ENCODE measurements at places on chromosomes 13 and 19. TPM values are rescaled to one million over a fixed set of nuclear protein-coding genes. Genes with fewer than 3 reads are reported as not detected.

- no peaks in the 10 kb centered on the region for H3K36me3 ChIP-seq
- peaks cover 26% of the 10 kb centered on the region for H3K4me1 ChIP-seq
- H3K4me3 ChIP-seq: no peak overlapping the region
- H3K27ac ChIP-seq: peak overlapping the region; percentile 7
- DNase-seq: no peak
Observed at GRCh38 chr13:20828539-20829364, 55.0 kb upstream of the EEF1AKMT1 start.

GRCh38 chr13:69912630-69913029, 195.0 kb upstream of the ATXN8OS start:
- peaks cover 2% of the 10 kb centered on the region for H3K36me3 ChIP-seq
- H3K27ac ChIP-seq: no peak overlapping the region
- no peaks in the 10 kb centered on the region for H3K4me1 ChIP-seq
- DNase-seq: no peak
- H3K4me3 ChIP-seq: no peak overlapping the region

GRCh38 chr19:17309198-17309964, at the start of gene DDA1:
Gene DDA1 (plus strand): TSS chr19:17309563. CDS start chr19:17309655, 92 bp downstream.
- peak; percentile 98 for DNase-seq
- peaks cover 31% of the 10 kb centered on the region for H3K4me1 ChIP-seq
- H3K27ac ChIP-seq: peak within 1 kb of the TSS; percentile 94
- peaks cover 7% of the 10 kb centered on the region for H3K36me3 ChIP-seq
- peak within 1 kb of the TSS; percentile 97 for H3K4me3 ChIP-seq

TNNI3 gene
- total RNA-seq: 8.9 TPM

DNA sequence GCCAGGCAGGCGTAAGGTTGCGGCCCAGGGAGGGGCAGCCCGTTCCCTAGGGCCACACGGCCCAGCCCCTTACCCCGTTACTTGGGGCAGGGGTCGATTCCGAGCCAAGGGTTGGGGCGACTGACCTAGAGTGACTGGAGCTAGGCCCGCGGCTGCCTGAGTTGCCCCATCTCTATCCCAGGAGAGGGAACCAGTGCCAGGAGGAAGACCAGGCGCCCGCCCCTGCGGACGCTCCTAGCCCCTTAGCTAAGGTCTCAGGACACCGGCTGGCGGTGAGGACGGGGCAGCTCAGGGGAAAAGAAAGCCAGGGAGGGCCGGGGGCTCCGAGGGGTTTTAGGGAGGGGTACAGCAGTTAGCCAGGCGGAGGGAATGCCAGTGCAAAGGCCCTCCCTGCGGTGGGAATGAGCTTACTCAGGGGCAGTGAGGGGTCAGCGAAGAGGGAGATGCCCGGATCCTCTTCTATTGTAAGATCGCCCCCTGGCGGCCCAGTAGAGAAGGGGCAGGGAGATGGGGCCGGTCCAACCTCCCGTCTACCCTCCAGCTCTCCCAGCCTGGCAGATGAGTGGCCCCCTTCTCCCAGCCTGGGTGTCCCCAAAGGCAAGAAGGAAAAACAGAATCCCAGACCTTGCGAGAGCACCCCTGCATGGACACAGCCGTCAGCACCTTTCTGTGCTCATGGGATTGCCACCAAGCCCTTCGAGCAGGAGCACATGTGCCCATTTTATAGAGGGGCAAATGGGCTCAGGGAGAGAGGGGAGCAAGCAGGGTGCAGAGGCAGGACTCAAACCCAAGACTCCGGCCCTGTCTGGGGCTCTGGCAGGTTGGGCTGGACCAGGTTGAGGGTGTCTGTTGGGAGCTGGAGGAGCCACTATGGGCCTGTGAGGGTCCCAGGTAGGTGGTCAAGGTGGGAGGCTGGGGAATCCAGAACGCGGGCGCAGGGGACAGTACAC, 16.3 kb downstream of the CILP2 start:
- DNase-seq: no peak
- no peak overlapping the region for H3K4me3 ChIP-seq
- H3K36me3 ChIP-seq: no peaks in the 10 kb centered on the region
- no peaks in the 10 kb centered on the region for H3K27me3 ChIP-seq
- H3K4me1 ChIP-seq: peaks cover 15% of the 10 kb centered on the region

GRCh38 chr19:49552749-49553148, 24.9 kb downstream of the RCN3 start:
- no peak for DNase-seq
- no peaks in the 10 kb centered on the region for H3K4me1 ChIP-seq
- peak overlapping the region; percentile 16 for H3K27ac ChIP-seq
- no peaks in the 10 kb centered on the region for H3K27me3 ChIP-seq
- peaks cover 24% of the 10 kb centered on the region for H3K36me3 ChIP-seq
- H3K4me3 ChIP-seq: no peak overlapping the region

- no peaks in the 10 kb centered on the region for H3K4me1 ChIP-seq
- DNase-seq: no peak
- no peaks in the 10 kb centered on the region for H3K36me3 ChIP-seq
- no peaks in the 10 kb centered on the region for H3K27me3 ChIP-seq
Observed at GRCh38 chr13:86765462-86765861, 905.7 kb upstream of the SLITRK5 start.

DNA sequence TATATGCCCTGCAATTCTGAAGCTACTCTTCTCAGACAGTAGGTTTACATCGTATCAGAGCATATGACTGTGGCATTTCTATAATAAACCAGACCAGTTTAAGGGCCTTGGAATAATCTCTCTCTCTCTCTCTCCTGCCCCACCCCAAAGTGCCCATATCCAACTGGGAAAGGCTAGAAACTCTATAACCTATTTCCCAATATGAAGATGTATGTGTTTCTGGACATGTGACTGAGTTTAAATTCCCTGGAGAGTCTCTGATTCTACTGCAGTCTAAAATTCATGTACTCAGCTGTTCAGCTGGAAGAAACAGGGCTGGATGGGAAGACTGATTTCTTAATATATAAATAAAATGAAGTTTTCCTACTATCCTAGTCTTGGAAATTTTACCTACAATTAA, 91.9 kb upstream of the MBNL2 start:
- no peak overlapping the region for H3K27ac ChIP-seq
- no peaks in the 10 kb centered on the region for H3K36me3 ChIP-seq
- H3K27me3 ChIP-seq: no peaks in the 10 kb centered on the region
- peaks cover 44% of the 10 kb centered on the region for H3K4me1 ChIP-seq
- no peak for DNase-seq

DNA sequence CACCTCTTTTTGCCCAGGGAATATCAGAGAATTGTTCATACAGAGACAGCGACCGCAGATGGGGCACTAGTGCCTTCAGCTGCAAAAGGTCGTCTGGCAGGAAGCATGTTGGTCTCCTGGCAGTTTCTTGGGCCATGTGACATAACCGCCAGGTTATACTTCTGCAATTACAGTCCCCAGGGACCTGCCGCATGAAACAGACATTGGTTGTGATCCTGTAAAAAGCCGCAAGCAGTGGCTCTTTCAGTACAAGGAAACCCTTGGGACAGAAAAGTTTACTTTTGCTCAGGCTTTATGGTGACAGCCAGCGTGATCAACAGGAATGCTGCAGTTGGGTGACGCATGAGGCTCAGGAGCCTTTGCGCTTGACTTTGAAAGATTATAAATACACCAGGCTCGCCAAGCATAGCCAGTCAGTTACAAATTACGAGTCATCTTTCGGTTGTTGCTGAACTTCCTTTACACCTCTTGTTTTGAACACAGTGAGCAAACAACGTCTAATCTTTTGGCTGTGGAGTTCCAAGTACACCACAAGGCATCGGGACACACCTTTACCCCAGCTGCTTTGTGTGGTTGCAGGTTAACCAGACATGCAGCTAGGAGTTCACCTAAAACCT, 50.5 kb upstream of the UBE2L5 start:
- no peak overlapping the region for H3K27ac ChIP-seq
- no peaks in the 10 kb centered on the region for H3K27me3 ChIP-seq
- H3K36me3 ChIP-seq: no peaks in the 10 kb centered on the region
- H3K4me3 ChIP-seq: no peak overlapping the region
- no peak for DNase-seq

- peaks cover 8% of the 10 kb centered on the region for H3K4me1 ChIP-seq
- no peak for DNase-seq
- peaks cover 1% of the 10 kb centered on the region for H3K27me3 ChIP-seq
- no peak overlapping the region for H3K4me3 ChIP-seq
- H3K27ac ChIP-seq: no peak overlapping the region
Observed at GRCh38 chr19:16274447-16274846, 50.2 kb upstream of the KLF2 start.

DNA sequence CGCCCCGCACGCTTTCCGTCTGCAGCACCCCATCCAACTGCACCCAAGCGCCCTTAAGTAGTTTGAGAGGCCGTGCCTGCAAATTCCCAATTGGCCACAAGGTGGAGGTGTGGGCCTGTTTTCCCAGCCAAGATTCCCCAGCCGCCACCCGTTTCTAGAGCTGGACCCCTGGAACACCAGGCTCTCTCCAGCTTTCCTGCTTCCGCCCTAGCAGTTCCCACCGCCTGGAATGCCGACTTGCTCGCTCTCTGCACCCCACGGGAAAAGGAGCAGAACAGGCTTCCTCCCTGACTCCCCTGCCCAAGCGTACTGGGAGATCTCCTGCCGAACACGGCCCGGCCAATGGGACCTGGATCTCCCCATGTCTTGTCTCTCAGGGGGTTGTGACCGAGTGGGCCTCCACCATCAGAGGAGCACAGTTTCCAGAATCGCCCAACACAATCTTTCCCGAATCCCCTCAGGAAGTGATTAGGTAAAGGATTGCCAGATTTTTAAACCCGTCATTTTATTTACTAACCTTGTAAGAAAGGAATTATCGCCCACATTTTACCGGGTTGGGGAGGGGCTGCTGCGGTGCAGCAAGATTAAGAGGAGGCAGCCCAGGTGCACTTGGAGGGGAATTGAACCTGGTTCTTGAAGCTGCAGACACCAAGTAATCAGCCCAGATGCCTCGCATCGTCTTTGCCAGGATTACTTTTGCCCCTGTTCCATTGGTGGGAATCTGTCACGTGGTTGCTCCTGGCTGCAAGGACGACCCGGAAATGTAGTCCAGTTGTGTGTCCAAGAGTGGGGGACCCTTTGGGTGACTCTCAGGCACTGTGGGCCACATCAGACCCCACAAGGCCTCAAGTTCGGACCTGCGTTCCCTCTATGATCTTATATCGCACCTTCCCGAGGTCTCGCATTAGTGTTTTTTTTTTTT, 3.5 kb upstream of the NAPSA start:
- H3K27ac ChIP-seq: peak overlapping the region; percentile 96
- no peaks in the 10 kb centered on the region for H3K36me3 ChIP-seq
- H3K4me1 ChIP-seq: peaks cover 12% of the 10 kb centered on the region
- H3K4me3 ChIP-seq: peak overlapping the region; percentile 93
- DNase-seq: peak; percentile 56
- H3K27me3 ChIP-seq: no peaks in the 10 kb centered on the region

MAMSTR gene
- total RNA-seq: 6.5 TPM

OCEL1 gene
- total RNA-seq: 16.2 TPM

LMTK3 gene
- 20.4 TPM for total RNA-seq

DNA sequence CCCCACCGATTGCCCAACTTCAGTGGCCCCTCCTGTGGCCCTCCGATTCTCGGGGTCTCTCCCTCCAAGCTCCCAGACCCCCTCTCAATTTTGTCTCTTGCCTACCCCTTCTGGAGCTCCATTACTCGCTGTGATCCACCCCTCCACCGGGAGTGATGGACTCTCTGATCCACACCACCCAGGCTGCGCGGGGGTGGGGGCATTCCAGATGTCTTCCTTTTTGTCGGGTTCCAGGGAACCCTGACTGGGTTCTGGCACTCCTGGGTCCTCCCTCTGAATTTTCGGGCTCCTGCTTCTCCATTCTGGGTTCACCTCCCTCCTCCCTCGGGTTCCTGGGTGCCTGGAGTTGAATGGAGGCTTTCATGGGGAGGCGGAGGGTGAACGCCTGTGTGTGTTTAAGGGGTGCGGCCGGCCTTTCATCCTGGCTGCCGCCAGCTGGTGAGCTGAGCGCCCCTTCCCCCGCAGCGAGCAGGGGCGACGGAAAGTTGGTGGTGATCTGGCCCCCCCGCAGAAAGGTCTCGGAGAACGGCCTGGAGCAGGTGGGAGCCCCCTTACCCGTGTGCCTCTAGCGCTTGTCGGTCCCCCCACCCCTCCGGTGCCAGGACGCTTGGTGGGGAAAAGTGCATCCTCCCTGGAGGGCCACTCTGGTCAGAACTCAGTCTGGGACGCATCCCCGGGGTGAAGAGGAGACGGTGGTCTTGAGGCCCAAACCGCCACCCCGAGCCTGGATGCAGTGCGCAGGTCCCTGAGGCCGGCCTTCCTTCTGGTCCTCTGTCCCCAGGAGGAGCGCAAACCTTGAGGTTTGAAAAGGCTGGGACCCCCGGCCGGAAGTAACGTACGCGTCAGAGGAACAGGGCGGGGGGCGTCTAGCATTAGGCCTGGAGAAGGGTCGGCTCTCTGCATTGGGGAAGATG, 1.6 kb downstream of the MISP3 start:
- H3K4me1 ChIP-seq: peaks cover 22% of the 10 kb centered on the region
- peak overlapping the region; percentile 92 for H3K27ac ChIP-seq

PRSS57 gene
- not detected for total RNA-seq

APBA3 gene
- total RNA-seq: 22.1 TPM

HMGB1 gene
- 465 TPM for total RNA-seq

ZNF69 gene
- total RNA-seq: 25.1 TPM

- no peak overlapping the region for H3K4me3 ChIP-seq
- no peak for DNase-seq
- no peaks in the 10 kb centered on the region for H3K4me1 ChIP-seq
- peaks cover 6% of the 10 kb centered on the region for H3K36me3 ChIP-seq
- no peak overlapping the region for H3K27ac ChIP-seq
Observed at GRCh38 chr19:55196803-55197202, 12.5 kb downstream of the PTPRH start.

GRCh38 chr19:45615795-45616703, 14.0 kb upstream of the GPR4 start:
- H3K36me3 ChIP-seq: peaks cover 27% of the 10 kb centered on the region
- DNase-seq: peak; percentile 85
- H3K27ac ChIP-seq: peak overlapping the region; percentile 93
- H3K4me1 ChIP-seq: no peaks in the 10 kb centered on the region

ABCA7 gene
- 22.5 TPM for total RNA-seq

DNA sequence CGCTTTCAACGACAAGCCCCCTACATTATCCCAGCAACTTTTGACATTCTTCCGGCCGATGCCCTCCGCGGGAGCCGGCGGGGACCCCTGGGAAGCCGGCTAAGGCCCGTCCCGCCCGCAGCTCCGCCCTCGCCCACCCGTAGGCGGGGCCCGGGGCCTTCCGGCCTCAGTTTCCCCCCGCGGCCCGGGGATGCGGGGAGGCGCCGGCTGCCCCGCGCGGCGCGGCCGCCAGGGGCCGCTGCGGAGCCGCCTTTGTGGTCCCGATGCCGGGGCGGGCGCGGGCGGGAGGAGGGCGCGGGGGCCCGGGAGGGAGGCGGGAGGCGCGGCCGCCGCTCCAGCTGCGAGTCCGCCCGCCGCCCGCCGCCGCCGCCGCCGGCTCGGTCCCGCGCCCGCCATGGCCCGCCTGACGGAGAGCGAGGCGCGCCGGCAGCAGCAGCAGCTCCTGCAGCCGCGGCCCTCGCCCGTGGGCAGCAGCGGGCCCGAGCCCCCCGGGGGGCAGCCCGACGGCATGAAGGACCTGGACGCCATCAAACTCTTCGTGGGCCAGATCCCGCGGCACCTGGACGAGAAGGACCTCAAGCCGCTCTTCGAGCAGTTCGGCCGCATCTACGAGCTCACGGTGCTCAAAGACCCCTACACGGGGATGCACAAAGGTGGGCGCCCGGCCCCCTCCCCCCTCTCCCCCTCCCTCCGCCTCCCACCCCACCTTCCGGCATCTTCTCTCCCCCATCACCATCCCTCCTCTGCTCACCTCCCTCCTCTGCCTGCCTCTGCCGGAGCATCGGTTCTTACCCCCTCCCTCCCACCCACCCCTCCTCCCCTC, at the start of gene CELF5:
TSS of gene CELF5 (plus strand) at position 316 of the 823 bp plus-strand sequence. CDS start at position 395, 79 bp downstream.
- H3K4me3 ChIP-seq: peak within 1 kb of the TSS; percentile 51
- DNase-seq: peak; percentile 56
- peaks cover 50% of the 10 kb centered on the region for H3K27me3 ChIP-seq

- peaks cover 3% of the 10 kb centered on the region for H3K4me1 ChIP-seq
- H3K27me3 ChIP-seq: peaks cover 31% of the 10 kb centered on the region
- H3K36me3 ChIP-seq: no peaks in the 10 kb centered on the region
- H3K4me3 ChIP-seq: no peak overlapping the region
Observed at GRCh38 chr19:28876609-28877123, 336.3 kb downstream of the UQCRFS1 start.

ZNF57 gene
- total RNA-seq: 3.9 TPM

All from mesothelial cell of epicardium (in vitro differentiated cells).